ENCODE measurements at places on chromosomes 4 and X. TPM values are rescaled to one million over a fixed set of nuclear protein-coding genes. Genes with fewer than 3 reads are reported as not detected.

The RAB40A gene
- not detected for total RNA-seq

The CD99 gene
- total RNA-seq = 267 TPM

The BANK1 gene
- total RNA-seq = 1.0 TPM

The PPP4R3C gene
- not detected for total RNA-seq

The CT47B1 gene
- not detected for total RNA-seq

The NEIL3 gene
- total RNA-seq = 12.1 TPM

The INPP4B gene
- 3.2 TPM for total RNA-seq

The TFE3 gene
- 52.5 TPM for total RNA-seq

The TEX13C gene
- total RNA-seq = not detected

The DCAF4L1 gene
- total RNA-seq = 0.11 TPM

The FGF5 gene
- 0.32 TPM for total RNA-seq

The FAM53A gene
- 1.2 TPM for total RNA-seq

The SLC10A7 gene
- total RNA-seq = 1.7 TPM

The TBCK gene
- 3.0 TPM for total RNA-seq

The CTAG1A gene
- not detected for total RNA-seq

The SPANXC gene
- 0.74 TPM for total RNA-seq

The SFRP2 gene
- total RNA-seq = not detected

The FATE1 gene
- total RNA-seq = not detected

The SERTM2 gene
- not detected for total RNA-seq

The SYP gene
- total RNA-seq = 3.2 TPM

The NLRP2B gene
- not detected for total RNA-seq

The TCEAL5 gene
- total RNA-seq = not detected

The NOA1 gene
- 17.5 TPM for total RNA-seq

The GPR119 gene
- total RNA-seq = not detected

The BCOR gene
- 26.5 TPM for total RNA-seq

The ARHGAP4 gene
- 2.3 TPM for total RNA-seq
